ENCODE measurements at places on chromosomes 11 and 22.

DNA sequence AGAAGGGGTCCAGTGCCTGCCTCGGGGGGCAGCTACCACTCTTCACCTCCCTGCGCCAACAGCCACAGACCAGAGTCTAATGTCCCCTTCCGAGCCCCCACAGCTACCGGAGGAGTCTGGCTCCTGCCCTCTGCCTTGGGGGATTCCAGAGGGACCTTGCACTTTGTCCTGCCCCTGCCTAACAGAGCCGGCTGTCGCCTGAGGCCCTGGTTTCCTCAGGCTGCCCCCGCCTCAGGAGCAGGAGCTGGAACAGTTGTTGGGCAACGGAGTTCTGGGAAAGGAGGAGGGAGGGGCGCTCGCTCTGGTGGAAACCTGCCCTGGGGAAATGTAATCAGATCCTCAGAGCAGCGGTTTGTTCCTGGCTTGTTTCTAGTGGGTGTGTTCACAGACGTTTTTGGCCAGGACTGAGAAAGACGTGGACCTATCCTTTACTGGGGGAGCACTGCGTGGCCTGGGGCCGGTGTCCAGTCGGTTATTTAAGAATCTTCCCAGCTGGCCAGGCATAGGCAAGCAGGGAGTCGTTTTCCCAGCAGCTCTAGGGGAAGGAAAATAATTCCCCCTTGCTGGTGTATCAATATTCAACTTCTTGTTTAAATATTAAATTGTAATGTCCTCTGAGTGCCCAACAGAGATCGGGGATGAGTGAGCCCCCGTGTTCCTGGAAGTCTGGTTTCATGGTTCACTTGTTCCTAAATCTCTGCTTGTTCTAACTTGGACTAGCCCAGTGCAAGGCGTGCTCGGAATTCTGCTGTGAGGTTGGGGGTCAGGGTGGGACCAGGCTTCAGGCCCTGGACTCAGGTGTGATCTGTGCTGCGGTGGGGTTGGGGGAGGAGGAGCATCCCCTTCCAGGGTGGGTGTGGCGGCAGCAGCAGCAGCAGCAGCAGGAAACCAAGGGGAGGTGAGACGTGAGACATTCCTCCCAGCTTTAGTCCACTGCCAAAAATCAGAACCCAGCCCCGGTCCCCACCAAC, 32.1 kb downstream of the A4GALT start:
- DNase-seq = no peak

DNA sequence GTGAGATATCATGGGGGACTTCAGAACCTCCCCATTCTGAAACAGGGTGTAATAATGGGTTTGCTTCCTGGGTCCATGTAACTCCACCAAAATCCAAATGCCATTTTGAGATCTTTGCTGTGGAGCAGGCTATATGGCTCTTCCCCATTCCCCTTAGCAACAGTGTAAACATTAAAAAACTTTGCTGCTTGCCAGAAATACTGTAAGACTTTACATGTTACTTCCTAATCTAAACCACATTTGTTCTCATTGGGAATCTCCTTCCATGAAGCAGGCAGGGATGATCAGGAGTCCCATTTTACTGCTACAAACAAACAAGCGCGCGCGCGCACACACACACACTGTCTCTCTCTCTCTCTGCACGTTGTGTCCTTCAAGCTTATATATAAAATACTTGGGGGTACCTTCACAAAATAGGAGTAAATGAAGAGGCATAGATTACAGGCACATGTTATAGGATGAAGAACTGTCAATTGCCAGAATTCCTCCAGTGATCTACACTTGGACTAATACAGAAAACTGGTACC, 86.5 kb downstream of the ANO3 start:
- DNase-seq = no peak

- DNase-seq = no peak
These were observed 95.5 kb upstream of the TMEM45B start for GRCh38 chr11:129720156-129720555.

- no peak for DNase-seq
These were observed 8.2 kb upstream of the OR9I1 start for GRCh38 chr11:58133309-58134076.

DNA sequence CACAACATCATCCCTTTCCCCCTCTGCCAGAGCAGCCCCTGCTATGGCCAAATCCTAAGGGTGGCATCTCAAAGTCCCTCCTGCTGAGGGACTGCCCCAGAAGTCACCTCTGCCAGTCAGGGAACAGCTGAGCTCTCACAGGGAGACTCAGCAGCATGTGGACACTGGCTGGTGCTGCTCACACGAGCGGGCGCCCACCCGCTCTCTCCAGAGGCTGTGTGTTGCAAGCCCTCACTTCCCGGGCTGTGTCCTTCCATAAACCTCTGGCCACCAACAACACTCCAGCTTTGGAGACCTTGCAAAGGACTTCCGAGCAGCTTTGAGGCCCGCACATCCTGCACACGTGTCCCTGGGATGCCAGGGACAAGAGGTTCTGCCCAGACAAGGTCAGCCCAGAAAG, 2.8 kb downstream of the IGSF9B start:
- no peak for DNase-seq

GRCh38 chr11:68838572-68838964, 3.1 kb downstream of the CPT1A start:
- DNase-seq = no peak

DNA sequence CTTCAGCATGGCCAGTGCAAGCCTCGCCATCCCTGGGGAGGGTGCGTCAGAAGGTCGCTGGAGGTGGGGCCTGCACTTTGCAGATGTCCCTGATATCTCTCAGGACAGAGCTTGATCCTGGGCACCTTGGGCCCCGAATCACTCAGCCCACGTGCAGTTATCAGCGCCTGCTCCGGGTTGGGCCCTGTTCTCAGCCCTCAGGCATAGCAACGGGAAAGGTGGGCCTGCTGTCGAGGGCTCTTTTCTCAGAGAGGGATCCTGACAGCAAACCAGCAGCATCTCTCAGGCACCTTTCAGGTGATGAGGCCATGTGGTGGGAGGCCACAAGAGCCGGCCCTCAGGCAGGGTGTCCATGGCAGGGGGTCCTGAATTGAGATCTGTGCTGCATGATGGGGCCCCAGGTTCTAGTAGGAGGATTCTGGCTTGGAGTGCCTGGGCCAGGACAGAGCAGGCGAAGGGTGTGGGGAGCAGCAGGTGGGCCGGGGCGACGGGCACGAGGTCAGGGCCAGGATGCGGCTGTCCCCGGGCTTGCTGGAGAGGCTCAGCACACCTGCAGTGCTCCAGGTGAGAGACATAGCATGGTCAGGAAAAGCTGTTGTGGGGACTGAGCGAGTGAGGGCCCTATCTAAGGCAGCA, 280.5 kb downstream of the TBC1D22A start:
- DNase-seq = no peak

- no peak for DNase-seq
These were observed 570.6 kb upstream of the LARGE1 start for GRCh38 chr22:34490886-34491285.

DNA sequence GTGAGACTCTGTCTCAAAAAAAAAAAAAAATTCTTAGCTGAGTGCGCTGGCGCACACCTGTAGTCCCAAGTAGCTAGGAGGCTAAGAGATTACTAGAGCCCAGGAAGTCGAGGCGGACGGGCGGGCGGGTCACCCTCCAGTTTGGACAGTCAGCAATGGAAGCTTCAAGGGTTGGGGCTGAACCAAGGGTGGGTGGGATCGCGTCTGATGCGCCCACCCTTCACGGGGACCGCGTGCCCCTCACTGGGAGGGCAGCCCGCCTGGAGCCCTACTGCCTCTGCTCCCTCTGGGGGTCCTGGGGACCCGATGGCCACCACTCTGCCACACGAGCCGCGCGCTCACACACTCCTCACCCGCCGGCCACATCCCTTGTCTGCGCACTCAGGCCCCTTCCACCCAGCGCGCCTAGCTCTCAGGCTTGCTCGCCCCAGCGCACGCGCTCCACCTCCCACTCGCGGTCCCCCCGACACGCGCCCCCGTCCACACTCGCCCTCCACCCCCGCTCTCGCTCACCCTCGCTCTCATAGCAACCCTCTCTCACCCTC, 494 bp downstream of the CHID1 start:
- DNase-seq = no peak

DNA sequence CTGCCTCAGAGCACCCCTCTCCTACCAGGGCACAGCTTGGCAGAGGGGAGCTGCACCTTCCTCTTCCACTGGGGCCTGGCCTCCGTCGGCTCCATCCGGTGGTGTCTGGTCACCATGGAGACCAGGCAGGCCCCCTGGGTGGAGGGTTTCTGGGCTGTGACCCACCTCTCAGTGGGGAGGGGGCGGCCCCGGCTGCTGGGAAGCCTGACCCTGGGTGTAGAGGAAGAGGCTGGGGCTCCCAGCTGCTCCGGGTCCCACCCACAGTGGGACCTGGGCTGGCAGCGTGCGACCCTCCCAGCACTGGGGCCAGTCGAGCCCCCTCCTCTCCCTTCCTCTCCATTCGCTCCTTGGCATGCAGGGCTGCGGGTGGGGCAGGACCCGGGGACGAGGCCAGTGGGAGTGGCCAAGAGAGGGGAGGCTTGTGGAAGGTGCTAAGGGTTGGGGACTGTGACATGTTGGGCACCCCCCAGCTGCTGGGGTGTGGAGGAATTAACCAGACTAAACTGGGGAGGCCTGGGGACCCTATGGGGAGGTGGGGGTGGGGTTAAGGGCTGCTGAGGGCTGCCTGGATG, 46.8 kb downstream of the BRSK2 start:
- no peak for DNase-seq

DNA sequence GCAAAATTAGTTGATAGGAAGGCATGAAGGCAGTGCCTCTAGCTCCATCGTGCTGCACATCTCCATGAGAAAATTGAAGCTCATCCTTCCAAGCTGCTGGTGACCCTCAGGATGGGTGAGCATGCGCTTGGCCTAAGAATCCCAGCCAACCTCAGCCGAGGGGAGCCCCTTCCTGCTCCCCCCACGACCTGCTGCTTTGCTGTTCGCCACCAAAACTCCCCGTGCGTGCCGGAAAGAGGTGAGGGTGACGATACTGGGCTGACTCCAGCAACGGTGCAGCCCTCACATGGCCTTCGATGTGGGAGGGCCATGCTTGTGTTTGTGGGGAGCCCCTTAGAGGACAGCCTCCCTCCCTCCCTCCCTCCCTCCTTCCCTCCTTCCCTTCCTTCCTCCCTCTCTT, 660.9 kb downstream of the BRD1 start:
- no peak for DNase-seq

GRCh38 chr11:79287952-79288351, 152.9 kb downstream of the TENM4 start:
- no peak for DNase-seq

DNA sequence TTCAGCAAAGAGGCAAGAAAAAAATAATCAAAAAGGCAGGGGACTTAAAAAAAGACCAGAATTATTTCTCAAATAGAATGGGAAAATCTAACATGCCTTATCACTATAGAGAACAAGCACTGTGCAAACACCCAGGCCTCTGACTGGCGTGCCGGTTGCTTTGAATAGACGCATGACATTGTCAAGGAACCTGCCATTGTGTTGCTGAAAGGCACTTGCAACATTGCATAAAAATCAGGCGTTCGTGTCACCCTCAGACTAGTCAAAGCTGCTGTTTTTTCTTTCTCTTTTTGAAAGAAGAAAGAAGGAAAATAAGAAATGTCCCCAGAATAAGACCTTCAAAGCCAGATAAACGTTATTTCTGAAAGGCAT, 549.3 kb upstream of the CADM1 start:
- no peak for DNase-seq

- no peak for DNase-seq
These were observed 82.2 kb upstream of the GRK3 start for GRCh38 chr22:25482091-25482760.

GRCh38 chr11:27599217-27599616, 92.6 kb upstream of the LIN7C start:
- no peak for DNase-seq

- DNase-seq = no peak
These were observed 66.6 kb downstream of the MED15 start for GRCh38 chr22:20573833-20574615.

DNA sequence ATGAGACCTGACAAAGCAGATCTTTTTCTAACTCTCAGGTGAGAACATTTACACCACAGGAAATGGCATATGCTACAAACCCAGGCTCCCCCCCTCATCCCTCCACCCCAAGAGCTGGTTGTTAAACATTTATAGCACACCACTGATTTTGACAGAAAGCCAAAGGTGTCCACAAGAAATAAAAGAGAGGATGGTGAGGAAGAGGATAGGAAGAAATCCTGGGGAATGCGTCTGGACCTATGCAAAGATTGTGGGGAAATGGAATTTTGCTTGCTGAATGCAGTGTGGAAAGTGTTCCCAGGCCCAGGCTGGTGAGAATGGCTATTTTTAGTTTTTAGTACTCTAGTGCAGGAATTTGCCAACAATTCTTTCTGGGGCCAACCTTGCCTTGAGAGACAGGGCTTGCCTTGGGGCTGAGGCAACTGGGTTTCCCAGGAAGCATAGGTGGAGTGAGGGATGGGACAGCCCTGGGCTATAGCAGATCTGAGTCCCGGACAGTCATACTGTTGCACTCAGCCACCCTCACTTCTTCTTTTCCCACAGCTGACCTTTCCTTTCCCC, 163.9 kb downstream of the ADAMTS15 start:
- DNase-seq = no peak

DNA sequence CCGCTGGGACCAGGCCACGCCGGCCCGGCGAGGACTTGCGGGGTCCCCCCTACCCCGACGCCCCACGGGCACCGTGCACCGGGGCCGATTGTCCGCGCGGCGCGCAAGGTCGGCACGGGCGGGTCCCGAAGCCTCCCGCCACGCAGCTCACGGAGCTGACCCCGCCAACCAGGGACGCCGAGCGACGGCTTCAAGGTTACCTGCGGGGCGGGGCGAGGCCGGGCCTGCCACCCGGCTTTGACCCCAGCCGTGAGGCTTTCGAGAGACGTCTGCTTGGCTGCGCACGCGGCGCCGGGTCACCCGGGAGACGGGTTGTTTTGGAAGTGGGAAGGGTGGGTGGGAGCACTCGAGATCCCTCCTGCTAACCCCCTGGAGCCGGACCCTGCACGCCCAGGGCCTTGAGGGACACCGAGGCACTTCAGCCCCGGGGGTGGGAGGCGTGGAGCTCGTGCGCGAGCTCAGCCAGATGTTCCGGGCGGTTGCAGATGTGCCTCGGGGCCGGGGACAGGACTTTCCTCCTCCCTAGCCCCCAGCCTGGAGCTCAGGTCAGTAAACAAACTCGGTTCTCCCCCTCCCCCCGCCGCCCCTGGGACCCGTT, 3.2 kb upstream of the WNT11 start:
- DNase-seq = no peak

DNA sequence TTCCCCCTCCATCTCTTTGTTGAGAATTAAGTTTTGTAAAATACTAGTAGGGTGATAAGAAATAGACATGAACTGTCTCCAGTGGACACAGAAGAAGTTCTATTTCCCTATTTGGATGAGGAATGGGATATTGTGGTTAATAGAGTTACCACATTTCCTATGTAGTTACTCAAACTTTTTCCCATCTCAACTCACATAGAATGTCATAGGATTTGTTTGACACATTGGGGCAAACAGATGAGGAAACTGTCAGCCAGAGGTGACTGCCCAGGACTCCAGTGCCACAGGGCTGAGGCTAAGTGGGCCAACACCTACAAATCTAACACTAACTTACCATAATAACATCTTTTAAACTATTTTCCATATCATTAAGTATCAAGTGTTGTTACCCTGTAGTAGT, 58.3 kb downstream of the CCDC83 start:
- no peak for DNase-seq

All from stimulated activated CD4-positive, alpha-beta T cell treated with anti-CD3 and anti-CD28 coated beads, Interleukin-15, amount 100 ng/mL, for 1 hour (primary cell).